Activated CD8-positive, alpha-beta memory T cell treated with anti-CD3 and anti-CD28 coated beads for 24 hours (primary cell): ENCODE measurements at places on chromosomes 13 and 19.

GRCh38 chr13:30156826-30157615 is 150.3 kb downstream of the KATNAL1 start:
- DNase-seq: no peak

DNA sequence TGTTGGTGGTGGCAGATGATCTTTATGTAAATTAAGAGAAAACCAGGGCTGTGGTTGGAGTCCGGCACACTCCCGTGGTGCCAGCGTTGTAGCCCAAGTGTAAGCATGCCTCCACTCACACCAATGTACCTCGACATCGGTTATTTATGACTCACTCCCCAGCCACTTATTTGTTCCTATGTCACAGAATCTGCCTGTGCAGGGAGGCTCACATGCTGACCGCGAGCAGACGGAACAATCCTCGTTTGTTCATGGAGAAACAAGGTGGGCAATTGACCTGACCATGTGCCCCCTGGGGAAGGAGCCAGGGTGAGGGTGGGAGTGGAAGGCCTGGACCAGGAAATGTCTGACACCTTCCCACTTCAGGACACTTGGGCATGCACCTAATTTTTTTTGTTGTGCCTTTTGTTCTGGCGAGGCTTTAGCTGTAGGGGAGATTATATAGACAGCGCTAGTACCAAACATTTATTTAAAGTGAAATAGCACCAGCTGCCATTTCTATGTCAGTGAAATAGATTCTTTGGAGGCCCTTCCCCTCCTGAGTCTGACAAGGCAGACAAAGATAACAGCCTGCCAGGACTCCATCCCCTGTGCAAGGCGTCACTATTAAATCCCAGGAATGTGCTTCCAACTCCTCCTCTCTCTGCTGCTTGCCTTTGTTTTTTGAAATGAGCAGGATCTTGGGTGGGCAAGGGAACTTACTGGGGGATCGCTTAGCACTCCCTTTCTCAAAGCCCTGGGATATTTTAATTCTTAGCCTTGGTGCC is 394.2 kb downstream of the FGF9 start:
- no peak for DNase-seq

DNA sequence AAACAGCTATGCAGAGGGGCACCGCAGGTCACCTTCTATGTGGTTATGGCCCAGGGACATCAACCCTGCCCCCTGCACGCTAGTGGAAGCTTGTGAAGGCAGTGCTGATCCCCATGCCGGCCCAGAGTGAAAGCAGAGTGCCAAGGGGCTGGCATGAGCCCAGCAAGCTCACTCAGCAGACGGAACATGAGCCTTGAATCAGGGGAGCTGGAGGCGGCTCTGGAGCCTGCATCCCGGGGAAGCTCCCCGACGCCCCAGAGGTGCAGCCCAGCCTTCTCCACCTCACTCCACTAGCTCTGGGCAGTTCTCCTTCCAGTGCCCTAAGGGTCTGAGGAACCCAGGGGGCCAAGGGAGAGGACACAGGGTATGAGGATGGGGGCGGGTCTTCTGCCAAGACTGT is 19.0 kb upstream of the ISYNA1 start:
- DNase-seq: no peak

DNA sequence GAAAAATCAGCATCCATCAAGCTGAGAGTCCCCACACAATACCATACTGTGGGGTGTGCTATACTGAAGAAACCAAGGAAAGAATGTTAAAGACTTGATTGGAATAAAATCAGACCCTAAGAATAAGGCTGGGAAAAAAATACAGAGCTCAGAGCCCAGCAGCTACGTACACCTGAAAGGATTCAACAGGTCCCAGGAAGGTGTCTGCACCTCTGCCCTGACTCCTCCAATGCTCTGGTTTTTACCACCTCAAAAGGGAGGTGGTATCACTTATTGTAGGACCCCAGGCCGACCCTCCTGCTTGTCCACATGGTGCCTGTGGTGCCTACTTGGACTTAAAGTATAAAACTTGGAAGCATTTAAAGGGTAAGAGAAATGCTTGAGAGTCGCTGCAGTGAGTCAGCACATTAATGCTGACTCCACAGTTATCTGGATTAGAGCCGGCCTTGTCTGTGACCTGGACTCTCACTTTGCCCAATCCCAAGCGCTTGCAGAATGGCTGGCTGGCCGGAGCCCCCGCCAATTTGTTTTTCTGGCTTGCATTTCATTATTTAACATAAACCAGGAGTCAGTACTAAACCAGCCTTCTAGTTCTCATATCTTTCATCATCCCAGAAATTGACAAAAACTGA is 110.1 kb downstream of the FGF14 start:
- DNase-seq: no peak

DNA sequence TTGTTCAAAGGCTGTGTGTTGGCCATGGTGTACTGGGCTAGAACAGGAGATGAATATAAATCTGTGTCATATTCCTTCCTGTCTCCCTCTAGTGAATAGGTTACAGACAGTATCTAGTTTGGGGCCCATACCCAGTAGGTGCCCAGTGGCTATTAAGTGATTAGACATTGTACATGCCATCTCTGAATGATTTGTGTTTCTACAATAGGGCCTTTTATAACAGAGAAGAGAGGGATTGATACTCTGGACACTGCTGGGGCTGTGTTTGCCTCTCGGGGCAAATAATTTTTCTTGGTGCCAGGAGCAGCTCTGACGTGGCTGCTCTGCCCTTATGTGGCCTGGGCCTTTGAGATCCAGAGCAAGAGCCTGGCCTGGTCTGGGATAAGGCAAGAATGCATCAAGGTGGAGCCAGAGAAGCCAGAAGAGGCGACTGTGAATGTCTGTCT is 403.1 kb downstream of the SPRY2 start:
- DNase-seq: no peak

- DNase-seq: no peak
Observed at GRCh38 chr19:10800488-10800887, 35.5 kb downstream of the TMED1 start.

GRCh38 chr19:39679056-39679790 is 23.5 kb downstream of the LGALS16 start:
- no peak for DNase-seq

DNA sequence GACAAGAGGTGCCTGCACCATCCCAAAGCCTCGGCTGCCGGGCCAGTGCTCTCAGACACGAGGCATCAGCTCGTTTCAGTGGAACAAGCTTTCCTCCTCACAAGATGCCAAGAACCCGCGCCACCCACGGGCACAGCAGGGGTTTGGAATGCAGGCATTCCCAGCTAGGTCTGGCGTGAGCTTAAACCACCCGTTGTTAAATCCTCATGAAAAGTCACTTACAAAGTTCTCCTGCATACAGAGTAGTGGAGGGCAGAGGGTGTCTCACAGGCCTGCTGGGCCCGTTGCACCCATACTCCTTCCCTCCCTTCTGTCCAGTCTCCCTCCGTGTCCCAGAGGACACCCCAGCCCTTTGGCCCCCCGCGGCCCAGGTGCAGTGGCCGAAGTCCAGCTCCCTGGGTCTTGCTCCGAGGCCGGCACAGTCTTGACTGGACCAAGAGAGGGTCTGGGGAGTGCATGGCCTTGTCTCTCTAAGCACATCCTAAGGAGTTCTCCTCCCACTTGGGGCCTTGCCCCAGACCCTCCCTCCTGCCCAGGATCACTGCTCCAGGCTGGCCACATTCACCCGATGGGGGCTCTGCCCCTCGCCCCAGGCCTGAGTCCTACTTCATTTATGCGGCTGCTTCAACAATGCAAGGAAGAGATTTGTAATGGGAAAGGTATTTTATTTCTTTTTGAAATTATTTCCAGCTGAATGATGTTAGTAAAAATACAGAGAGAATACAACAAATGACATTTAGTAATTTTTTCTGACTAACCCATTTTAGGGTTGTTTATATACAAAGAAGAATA is 35.2 kb upstream of the GRTP1 start:
- no peak for DNase-seq

- DNase-seq: no peak
Observed at GRCh38 chr13:99997702-99998214, 16.2 kb downstream of the ZIC2 start.

DNA sequence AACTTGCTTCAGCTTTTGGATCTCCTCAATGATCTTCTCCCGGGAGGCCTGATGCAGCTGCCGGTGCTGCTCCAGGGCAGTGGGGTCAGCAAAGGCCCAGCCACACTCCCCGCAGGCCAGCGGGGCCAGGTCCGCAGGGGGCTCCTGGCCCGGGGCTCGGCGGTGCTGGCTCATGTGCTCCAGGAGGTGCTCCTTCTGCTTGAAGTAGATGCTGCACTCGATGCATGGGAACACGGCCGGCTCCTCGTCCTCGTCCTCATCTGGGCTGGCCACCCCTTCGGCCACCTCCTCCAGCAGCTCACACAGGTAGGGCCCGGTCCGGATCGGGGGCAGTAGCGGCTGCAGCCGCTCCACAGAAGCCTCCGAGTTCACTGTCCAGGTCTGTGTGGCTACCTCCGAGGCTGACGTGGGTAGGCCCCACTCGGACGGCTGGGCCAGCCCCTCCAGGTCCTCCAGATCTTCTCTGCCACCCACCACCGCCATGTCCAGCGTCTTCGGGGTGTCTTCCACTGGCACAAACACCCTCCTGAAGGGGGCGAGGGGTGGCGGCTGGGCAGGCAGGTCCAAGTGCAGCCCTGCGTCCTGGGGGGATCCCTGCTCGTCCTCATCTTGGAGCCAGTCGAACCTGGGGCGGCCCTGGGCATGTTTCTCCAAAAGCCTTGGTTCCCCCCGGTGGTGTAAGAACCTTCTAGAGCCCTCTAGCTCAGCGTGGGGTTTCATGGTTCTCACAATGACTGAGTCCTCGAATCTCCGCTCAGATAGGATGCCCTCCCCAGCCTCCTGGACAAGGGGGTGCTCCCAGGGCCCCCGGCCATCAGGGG is 9.7 kb downstream of the WIZ start:
- DNase-seq: no peak

DNA sequence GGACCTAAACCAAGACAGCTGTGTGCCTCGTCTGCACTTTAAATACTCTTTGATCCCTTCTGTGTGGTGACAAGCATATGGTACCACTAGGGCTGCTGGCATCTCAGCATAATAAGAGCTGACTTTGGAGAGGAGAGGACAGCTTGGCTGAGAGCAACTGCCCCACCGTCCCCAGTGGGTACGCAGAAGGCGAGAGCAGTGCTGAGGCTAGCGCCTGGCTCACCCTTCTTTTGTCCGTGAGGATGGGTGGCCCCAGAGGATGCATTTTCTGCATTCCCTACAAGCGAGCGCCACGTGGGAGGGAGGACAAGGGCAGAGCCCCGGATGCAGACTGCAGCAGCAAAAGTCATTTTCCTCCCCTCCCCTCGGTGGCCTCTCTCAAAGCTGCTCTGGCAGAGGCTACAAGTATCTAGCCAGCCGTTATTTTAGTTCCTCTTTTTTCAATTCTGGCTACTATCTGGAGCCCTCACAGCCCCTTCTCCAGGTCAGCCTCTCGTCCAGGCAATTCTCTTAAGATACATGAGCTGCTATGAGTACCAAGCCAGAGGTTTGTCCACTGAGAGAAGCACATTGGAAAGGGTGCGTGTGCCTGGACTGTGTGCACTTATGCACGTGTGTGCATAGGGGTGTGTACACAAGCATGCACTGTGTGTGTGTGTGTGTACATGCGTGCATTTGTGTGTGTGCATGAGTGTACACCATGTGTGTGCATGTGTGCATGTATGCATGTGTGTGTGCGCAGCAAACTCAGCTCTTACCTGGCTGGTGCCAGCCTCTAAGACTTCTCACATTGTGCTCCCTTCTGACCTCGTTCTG is 51.3 kb downstream of the RAB20 start:
- no peak for DNase-seq

GRCh38 chr13:69202996-69203395 is 904.6 kb upstream of the ATXN8OS start:
- no peak for DNase-seq

- DNase-seq: no peak
Observed at GRCh38 chr19:31946491-31946890, 398.9 kb upstream of the ZNF507 start.

GRCh38 chr19:48613852-48614435 is 932 bp downstream of the FAM83E start:
- DNase-seq: peak; percentile 76

GRCh38 chr13:97548138-97548537 is 114.2 kb downstream of the RAP2A start:
- no peak for DNase-seq

GRCh38 chr13:90403330-90404082 is 944.0 kb upstream of the MIR17HG start:
- DNase-seq: no peak

DNA sequence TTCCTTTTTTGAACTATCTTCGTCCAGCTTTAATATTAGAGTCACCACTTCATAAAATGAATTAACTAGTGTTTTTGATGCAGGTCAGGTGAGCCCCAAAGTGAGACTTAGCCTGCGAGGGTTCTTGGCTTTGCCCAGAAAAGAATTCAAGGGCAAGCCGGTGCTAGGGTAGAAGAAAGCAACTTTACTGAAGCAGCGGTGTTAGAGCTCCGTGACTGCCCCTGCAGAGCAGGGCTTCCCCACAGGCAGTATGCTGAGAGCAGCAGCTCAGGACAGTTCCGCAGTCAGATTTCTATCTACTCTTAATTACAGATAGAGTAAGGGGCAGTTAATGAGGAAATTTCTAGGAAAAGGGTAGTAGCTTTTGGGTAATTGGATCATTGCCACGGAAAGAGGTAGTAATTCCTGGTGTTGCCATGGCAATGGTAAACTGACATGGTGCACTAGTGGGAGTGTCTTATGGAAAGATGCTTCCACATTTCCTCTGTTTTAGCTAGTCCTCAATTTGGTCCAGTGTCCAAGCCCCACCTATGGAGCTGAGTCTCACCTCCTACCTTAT is 432.2 kb upstream of the ZNF507 start:
- DNase-seq: no peak

DNA sequence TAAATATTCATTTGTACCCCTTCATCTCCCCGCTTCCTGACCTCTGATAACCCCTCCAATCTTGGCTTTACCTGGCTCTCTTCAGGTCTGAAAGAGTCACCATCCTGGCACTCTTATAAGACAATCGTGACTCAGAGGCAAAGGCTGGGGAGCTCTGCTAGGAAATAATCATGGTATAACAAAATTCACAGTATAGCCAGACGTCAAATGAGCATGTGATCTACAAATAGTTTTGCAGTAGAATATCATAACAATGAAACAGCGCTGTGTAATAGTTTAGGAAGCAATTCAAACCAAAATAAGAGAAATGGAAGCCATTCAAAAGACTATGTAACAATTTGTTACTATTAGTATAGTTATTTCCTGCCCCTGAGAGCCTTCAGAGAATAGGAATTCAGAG is 34.2 kb downstream of the RXFP2 start:
- DNase-seq: no peak

DNA sequence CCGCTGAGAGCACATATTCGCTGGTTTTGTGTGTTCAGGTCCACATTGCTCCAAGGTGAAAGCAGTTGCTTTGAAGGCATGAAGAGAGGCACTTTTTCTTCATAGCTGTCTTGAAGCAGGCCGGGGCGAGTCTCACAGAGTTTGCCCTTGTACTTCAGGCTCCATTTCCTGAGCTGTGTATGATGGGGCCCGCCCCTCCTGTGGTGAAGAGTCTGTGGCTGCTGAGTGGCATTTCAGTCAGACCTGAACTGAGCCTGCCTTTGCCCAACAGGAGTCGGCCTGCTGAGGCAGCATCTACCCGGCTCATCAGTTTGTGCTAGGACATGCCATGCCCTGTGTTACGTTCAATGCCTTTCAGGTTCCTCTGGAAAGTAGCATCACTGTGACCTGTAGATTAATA is 44.4 kb upstream of the C1QTNF9 start:
- DNase-seq: peak; percentile 85
